ENCODE measurements at places on chromosomes 5 and 9.

DNA sequence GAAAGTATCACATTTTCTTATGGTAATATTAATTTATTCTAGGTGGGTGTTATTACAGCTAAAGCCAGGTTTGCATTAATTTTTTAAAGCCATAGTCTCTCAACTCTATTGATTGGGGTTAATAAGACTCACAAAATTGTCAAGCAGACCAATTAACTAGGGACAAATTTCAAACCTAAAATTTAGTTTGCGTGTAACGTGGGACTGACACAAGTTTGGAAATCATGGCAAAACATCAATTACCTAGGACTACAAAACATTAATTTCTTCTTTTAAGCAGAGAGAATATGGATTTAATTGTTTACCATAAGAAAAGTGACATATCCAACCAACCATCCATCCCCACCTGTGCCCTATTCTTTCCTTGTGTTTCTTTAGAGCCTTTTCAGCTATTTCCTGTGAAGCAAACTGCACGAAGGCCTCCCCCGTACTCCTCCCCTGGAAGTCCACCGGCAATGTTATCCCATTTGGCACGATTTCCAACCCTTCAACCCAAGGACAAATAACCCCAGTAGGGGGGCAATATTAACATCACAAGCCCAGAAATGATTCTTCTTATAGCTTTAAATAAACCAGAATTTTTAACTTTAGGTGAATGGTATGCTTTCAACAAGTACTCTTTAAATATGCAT, 4.4 kb downstream of the HNRNPH1 start:
- DNase-seq: no peak

GRCh38 chr9:130010151-130010988, 32.6 kb downstream of the FNBP1 start:
- DNase-seq: no peak

DNA sequence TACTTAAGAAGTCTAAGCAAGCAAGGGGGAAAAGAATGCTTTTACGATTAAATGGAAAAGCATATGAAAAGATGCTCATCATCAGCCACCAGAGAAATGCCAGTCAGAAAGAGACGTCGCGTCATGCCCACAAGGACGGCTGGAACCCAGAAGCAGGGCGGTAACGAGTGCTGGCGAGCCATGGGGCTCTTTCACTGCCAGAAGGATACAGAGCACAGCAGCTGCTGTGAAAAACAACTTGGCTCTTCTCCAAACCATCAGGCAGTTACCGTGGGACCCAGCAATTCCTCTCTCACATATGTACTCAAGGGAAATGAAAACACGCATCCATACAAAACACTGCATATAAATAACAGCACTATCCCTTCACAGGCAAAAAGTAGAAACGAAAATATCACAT, 95.5 kb downstream of the CAMSAP1 start:
- no peak for DNase-seq

GRCh38 chr5:81020478-81021167, 60.5 kb downstream of the RASGRF2 start:
- DNase-seq: no peak

GRCh38 chr5:96220610-96221390, 212.2 kb downstream of the PCSK1 start:
- no peak for DNase-seq

DNA sequence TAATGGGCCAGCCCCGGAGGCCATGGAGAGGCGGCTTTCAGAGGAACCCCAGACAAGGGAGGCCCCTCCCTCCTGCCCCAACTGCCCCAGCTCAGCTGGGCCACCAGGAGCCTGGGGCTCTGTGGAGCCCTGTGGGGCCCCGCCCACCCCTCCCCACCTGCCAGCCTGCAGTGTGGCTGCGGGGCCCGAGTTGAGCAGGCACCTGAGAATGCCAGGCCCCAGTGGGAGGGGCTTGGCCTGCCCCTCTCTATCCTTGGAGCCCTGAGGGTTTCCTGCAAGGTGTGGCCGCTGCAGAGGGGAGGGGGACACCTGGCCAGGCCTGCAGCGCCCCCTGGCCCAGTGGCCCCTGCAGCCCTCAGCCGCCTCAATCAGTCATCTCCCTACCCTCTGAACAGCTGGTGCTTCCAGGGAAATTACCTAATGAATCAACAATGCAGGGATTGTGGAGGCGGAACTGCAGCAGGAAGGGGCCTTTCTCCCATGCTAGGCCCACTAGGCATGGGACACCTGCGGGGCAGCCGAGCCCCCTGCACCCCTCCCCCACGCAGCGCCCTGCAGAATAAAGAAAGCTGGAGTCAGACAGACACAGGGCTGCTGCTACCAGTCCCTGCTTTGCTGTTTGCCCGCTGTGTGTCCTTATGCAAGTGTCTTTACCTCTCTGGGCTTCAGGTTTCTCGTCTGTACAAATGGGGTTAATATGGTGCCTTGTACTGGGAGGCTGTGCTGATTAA, 48.0 kb downstream of the LMX1B start:
- no peak for DNase-seq

- DNase-seq: no peak
These were observed 51.1 kb upstream of the TNFSF15 start for GRCh38 chr9:114856942-114857315.

DNA sequence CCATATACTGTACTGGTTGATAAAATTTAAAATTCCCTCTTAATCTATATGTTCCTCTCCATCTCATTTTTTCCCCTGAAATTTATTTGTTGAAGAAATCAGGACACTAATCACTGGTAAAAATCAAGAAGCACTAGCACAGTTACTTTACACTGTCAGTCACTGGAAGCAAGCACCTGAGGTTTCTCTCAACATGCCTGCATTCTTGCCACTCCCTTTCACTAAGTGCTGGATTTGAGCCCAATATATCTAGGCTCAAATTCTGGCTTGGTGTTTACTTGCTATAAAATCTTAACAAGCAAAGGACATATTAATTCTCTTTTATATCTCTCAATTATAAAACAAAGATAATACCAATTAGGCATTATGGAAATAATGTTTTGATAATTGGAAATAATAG, 58.6 kb downstream of the DIAPH1 start:
- no peak for DNase-seq

DNA sequence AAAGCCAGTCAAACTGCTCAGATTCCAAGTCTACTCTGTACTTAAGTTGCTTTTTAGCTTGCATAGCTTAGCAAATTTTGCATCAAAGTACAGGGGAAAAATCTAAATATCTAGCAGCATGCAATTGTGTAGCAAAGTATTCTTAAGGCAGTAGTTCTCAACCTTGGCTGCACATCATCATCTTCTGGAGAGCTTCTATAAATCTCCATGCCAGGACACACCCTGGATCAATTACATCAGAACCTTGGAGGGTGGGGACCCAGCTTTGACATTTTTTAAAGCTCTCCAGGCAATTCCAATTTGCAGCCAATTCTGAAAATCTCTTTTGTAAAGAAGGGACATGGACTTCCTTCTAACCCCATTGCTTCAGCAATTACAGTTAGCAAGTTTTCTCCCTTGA, 187.5 kb downstream of the SNCAIP start:
- no peak for DNase-seq

GRCh38 chr5:79898611-79899010, 92.5 kb downstream of the MTX3 start:
- no peak for DNase-seq

DNA sequence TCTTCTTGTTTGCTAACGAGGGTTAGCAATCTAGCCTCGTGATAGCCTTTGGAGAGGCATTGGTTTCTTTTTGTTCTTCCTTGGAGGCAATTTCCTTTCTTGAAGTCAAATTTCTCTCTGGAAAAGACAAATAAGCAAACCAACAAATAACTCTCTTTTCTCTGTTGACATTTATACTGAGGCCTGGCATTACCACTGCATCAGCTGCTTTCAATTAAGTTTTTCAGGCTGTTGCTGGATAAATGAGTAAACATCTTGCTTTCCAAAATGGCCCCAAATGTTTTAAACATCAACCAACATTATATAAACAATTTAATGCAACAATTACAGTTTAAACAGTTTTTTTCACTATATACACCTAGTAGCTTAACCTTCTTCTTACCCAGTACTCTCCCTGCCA, 264.4 kb downstream of the HTR1A start:
- no peak for DNase-seq

- no peak for DNase-seq
These were observed 68.2 kb downstream of the TLE1 start for GRCh38 chr9:81621118-81621517.

- no peak for DNase-seq
These were observed 55.7 kb downstream of the FAM174A start for GRCh38 chr5:100590867-100591266.

DNA sequence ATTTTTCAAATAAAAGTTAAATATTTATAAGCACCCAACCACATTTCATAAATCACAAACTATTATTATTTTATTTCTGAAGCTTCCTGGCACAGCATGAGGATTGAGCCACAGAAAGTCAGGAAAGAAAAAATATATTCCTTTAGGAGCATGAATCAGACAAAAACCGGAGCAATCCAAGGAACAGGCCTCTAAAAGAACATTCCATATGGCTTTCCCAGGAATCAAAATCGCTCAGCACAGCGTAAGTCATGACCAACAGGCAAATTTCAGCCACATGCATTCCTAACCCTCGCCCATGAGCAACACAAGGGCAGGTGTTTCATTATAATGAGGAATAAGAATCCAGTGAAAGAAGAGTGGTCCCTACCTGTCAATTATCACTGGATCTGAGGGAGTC, 26.7 kb downstream of the EBF1 start:
- no peak for DNase-seq

DNA sequence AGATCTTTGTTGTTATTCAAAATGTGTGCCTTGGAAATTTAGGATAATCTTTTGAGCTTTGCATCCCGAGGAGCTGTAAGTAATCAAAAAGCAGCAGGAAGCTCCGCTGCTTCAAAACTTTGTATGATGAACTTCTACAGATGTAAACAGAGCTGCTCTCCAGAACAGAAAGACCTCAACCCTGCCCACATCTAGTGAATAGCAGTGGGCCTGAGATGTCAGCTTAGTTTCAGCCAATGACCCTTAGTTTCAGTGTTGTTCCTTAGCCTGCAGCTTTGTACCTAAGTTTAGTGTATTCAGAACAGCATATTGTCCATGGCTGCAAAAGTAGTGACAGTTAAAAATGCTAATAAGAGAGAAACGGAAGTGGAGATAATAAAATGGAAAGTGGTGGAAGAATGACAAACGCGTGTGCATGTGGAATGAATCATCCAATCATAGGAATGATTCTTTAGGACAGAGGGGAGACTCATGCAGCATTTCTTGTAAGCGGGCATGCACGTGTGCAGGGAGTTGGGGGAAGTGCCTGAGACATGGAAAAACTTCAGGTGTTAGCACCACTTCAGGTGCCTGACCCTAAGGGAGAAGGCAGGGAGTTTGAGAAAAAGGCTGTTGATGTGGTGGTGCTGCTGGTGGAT, 24.9 kb downstream of the SNX24 start:
- DNase-seq: no peak

- no peak for DNase-seq
These were observed 284.2 kb upstream of the NMUR2 start for GRCh38 chr5:152689250-152689711.

DNA sequence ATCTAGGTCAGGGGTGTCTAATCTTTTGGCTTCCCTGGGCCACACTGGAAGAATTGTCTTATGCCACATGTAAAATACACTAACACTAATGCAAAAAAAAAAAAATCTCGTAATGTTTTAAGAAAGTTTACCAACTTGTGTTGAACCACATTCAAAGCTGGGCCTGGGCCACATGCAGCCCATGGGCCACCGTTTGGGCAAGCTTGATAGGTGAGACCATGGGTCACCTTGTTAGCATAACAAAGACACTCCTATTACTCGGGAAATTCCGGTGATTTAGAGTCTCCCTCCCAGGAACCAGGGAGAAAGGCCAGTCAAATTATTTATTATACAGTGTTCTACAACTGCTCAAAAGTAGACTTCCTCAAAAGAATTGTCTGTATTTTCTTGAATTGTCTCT, 12.7 kb downstream of the RECK start:
- no peak for DNase-seq

GRCh38 chr5:178668579-178668978, 41.7 kb upstream of the CLK4 start:
- no peak for DNase-seq

- DNase-seq: no peak
These were observed 291.1 kb downstream of the DMAC1 start for GRCh38 chr9:7508516-7508915.

DNA sequence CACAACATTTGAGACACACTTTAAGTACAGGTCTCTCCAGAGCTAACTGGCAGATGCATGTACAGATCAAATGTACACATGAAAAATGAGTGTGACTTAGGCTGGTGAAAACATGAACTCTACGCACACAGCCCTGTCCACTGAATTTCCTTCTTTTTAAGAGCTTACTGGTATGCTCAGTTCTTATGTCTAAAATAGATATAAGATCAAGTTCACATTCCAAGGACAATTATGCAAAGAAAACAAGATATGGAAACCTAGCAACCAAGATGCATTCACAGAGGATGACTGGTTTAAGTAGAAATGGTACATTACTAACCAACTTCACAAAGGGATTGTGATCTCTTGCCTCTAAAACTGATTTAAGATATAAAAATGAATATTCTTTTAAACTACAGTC, 56.7 kb downstream of the TLE1 start:
- no peak for DNase-seq

DNA sequence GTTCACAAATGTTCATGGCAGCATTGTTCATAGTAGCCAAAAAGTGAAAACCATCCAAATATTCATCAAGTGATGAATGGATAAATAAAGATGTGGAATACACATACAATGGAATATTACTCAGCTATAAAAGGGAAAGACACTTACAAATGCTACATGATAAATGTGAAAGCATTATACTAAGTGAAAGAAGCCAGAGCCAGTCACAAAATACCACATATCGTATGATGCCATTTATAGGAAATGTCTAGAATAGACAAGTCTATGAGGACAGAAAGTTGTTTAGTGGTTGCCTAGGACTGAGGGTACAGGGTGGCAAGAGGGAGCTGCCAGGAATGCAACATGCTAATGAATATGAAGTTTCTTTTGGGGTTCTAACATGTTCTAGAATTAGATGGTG, 148.7 kb downstream of the DEPDC1B start:
- DNase-seq: no peak

- DNase-seq: no peak
These were observed 399.2 kb upstream of the KIF2A start for GRCh38 chr5:61906820-61907219.

DNA sequence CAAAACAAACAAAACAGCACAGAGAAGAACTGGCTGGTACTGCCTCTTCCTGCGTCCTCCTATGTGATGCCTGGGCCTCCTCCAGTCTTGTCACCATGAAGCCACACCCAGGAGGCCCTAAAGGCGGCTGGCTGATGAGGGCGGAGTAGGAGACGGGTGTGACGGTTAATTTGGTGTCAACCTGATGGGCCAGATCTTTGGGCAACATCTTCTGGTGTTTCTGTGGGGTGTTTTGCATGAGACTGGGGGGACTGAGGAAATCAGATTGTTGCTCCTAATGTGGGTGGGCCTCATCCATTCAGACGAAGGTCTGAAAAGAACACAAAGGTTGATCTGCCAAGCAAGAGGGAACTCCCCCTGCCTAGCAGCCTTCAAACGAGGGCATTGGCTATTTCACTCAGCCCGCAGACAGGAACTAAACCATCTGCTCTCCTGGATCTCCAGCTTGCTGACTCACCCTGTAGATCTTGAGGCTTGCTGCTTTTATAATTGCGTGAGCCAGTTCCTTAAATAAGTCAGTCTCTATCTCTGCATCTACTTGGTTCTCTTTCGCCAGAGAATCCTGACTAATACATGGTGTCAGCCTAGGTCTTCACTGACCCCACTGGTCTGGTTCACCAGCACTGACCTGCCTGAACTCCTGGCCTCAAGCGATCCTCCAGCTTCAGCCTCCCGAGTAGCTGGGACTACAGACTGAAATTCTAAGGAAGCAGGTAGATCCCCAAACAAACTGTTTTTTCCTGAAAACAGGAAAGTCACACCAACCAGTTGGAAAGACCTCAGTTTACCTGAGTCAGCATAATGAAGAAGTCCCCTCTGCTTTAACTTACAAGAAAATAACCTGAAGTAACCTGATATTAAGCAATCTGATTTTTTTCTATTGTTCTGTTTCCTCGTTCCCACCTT, 12.8 kb upstream of the ZFP62 start:
- no peak for DNase-seq
